Stomach (tissue), 19 donors: ENCODE measurements at places on chromosomes 4 and X. TPM values are rescaled to one million over a fixed set of nuclear protein-coding genes. Genes with fewer than 3 reads are reported as not detected.

- peaks cover 10% of the 10 kb centered on the region for H3K27me3 ChIP-seq
- peak; percentile 90 for DNase-seq
- no peaks in the 10 kb centered on the region for H3K36me3 ChIP-seq
- H3K4me3 ChIP-seq, result peak within 1 kb of the TSS; percentile 58
- H3K27ac ChIP-seq, result peak within 1 kb of the TSS; percentile 46
These were observed at the start of gene FGD1 for GRCh38 chrX:54495814-54496516. Gene FGD1 (minus strand): TSS chrX:54496234. CDS start chrX:54495432, 802 bp downstream.

DNA sequence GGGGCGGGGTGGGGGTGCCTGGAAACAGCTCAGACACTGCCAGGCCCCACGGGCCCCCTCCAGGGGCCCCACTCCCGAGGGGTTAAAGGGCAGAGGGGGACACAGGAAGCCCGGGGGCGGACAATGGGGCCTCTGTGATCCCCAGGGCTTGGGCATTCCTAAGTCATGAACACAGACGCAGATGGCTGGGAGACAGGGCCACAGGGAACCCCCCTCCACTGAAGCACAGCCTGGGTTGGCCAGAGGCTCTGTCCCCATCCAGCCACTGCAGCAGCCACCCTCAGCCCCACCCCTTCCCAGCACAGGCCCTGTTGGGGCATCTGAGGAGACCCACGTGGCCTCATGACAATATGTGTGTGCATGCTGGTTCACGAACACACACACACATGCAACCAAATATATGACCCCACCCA lies 3.9 kb downstream of the L1CAM start:
- H3K4me3 ChIP-seq, result no peak overlapping the region
- no peaks in the 10 kb centered on the region for H3K36me3 ChIP-seq
- H3K27ac ChIP-seq, result no peak overlapping the region
- peak; percentile 54 for DNase-seq
- H3K27me3 ChIP-seq, result peaks cover 88% of the 10 kb centered on the region

DNA sequence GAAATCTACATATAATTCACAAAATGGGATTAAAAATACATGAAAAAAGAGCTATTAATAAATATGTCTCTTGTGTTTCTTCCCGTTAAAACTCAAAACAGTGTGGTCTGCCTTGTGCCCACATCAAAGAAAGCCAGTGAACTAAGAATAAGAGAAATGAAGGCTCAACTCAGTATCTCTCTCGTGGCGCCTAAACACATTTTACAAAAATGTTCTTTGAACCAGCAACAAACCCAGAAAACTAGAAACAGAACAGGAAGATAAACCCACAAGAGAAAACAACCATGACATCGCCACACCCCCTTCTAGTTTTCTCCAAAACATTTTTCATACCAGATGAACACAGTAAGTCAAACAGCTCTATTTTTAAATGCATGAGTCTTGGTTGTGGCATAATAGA lies 130.1 kb downstream of the DCHS2 start:
- H3K4me3 ChIP-seq, result no peak overlapping the region
- no peak overlapping the region for H3K27ac ChIP-seq
- no peaks in the 10 kb centered on the region for H3K27me3 ChIP-seq
- no peaks in the 10 kb centered on the region for H3K4me1 ChIP-seq
- no peaks in the 10 kb centered on the region for H3K36me3 ChIP-seq

DNA sequence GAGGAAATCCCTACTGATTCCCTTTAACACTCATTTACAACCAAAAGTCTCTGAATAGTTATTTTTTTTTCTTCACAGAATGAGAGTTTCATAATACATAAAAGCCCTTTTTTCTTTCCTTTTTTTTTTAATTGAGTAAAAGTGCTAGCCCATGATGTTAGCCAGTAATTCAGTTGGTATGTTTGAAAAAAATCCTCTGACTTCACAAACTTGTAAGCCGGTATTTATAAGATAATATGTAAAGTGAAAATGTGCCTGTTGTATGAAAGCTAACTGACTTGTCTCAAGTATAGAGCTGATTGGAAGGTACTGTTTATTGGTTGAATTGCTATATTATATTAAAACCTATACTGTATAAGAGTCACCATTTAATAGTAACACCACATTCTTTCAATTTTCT lies 70.2 kb upstream of the NEIL3 start:
- DNase-seq, result no peak
- no peaks in the 10 kb centered on the region for H3K4me1 ChIP-seq
- H3K36me3 ChIP-seq, result no peaks in the 10 kb centered on the region
- no peaks in the 10 kb centered on the region for H3K27me3 ChIP-seq
- H3K27ac ChIP-seq, result no peak overlapping the region

DNA sequence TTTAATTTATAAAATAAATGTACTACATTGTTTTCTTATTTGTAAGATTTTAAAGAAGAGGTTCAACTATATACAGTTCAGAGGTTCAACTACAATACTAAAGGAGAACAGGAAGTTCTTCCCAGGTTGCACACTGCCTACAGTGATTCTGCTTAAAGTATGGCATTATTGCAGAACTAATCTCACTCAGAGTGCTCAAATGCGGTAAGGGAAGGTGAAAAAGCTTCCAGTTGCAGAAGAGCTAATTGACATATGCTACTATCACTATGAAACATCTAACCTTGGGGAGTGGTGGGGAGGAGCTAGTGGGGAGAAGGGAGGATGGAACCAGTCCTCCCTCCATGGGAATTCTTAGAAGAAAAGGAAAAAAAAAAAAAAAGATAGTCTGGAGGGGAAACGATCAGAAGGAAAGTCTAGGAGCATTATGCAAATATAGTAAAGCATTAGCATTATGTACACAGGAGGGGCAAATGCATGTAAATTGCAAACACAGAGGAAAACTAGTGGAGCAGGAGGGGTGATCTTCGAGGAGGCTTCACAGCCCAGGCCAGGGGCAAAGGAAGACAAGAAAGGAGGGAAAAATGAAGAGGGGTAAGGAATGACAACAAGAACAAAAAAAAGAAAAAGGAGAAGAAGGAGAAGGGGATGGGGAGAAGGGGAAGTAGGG lies 32.0 kb upstream of the MMAA start:
- DNase-seq, result no peak
- H3K27me3 ChIP-seq, result no peaks in the 10 kb centered on the region
- no peaks in the 10 kb centered on the region for H3K4me1 ChIP-seq

- no peak for DNase-seq
- H3K27ac ChIP-seq, result no peak overlapping the region
- no peaks in the 10 kb centered on the region for H3K36me3 ChIP-seq
- no peaks in the 10 kb centered on the region for H3K27me3 ChIP-seq
These were observed 24.3 kb upstream of the NDNF start for GRCh38 chr4:121096629-121097028.

Gene RAB9B
- total RNA-seq, result not detected

Gene ASB9
- 4.1 TPM for total RNA-seq

Gene ADRA2C
- total RNA-seq, result not detected

Gene RTL9
- total RNA-seq, result under 0.01 TPM

Gene CCNB3
- not detected for total RNA-seq

Gene FRAS1
- 1.2 TPM for total RNA-seq

Gene SFRP2
- 11.7 TPM for total RNA-seq
